ENCODE measurements at places on chromosomes 1 and 21. TPM values are rescaled to one million over a fixed set of nuclear protein-coding genes. Genes with fewer than 3 reads are reported as not detected.

Gene PTCH2
- total RNA-seq, result 1.6 TPM

Gene HSD3B2
- not detected for total RNA-seq

Gene DIRAS3
- total RNA-seq, result not detected

Gene TDRD5
- total RNA-seq, result not detected

Gene C4BPA
- 0.12 TPM for total RNA-seq

GRCh38 chr21:41956926-41957729 lies 3.3 kb upstream of the C2CD2 start:
- DNase-seq, result no peak

GRCh38 chr1:117201808-117202207 lies 8.9 kb downstream of the VTCN1 start:
- DNase-seq, result no peak

DNA sequence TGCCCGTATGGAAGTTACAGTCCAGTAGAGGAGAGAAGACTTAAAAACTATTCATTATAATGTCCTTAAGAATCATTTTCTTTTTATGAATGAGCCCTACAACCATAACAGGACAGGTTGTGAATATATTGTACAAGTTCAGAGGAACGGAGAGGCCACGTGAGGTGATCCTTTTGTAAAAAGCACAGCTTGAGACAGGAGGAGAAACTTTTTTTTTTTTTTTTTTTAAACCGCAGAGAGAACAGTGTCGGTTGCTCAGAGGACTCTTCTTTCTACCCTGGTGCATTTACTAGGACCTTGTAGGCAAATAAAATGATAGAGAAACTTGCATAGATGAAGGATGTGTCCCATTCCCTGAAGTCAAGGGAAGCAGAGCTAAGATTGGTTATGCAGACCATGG lies 32.1 kb downstream of the DYRK1A start:
- DNase-seq, result no peak

GRCh38 chr21:27827972-27828371 lies 861.1 kb upstream of the ADAMTS5 start:
- no peak for DNase-seq

GRCh38 chr1:151689494-151689893 lies 27.1 kb downstream of the CELF3 start:
- DNase-seq, result no peak

GRCh38 chr1:21152423-21153100 lies 24.1 kb downstream of the EIF4G3 start:
- no peak for DNase-seq

DNA sequence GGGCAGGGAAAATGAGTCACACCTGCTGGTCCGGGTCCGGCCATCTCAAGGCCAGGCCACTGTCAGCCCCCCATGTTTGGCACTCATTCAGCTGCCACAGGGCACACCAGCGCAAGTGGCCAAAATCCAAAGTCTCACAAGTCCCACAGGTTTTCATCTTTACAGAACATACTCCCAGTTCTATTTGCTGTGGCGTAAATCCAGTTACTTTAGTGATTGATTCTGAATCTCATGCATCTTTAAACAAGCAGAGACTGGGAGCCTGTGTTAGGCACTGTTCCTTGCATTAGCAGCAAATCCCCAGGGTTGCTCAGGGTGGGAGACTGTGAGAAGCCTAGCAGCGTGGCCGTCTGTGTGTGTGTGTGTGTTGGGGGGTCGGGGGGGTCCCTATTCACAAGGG lies 1.1 kb upstream of the SLC2A5 start:
- no peak for DNase-seq
